Muscle of back (tissue), 13 donors: ENCODE measurements at places on chromosomes 1 and 21.

GRCh38 chr1:1185101-1185765, 11.6 kb downstream of the TTLL10 start:
- no peak for DNase-seq

- no peak for DNase-seq
These were observed 213.2 kb upstream of the SAMSN1 start for GRCh38 chr21:14759285-14759684.

DNA sequence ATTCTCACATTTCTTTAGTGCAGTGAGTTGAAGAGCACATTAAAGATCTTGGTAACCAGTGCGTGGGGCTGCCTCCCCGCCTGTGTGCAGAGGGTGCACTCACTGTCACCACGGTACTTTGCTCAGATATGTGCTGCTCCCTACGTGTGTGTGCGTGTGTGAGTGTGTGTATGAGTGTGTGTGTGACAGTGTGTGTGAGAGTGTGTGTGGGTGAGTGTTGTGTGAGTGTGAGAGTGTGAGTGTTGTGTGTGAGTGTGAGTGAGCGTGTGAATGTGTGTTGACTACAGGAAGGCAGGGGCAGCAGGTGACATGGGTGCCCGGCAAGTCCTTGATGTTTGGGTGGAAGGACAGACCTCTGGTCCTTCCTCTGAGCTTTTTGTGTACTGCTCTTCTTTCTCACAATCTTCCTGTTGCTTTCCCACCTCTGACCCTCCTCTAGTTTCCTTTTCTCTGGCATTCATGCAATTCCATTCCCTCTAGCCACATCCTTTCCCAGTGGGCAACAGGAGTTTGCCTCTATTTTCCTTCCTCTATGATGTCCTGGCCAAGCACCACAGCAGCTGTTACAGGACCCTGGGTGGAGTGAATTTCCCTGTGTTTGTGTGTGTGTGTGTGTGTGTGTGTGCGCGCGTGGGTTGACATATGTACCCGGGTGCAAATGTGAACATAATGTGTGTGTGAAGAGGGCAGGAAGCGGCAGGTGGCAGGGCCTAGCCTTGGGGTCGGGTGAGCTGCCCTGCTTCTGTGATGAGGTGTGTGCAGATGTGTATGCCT, 19.8 kb downstream of the LHX4 start:
- no peak for DNase-seq

GRCh38 chr1:202235856-202236837, 42.5 kb downstream of the LGR6 start:
- DNase-seq: peak; percentile 48

- no peak for DNase-seq
These were observed 165.4 kb upstream of the NBPF11 start for GRCh38 chr1:148317288-148317985.

DNA sequence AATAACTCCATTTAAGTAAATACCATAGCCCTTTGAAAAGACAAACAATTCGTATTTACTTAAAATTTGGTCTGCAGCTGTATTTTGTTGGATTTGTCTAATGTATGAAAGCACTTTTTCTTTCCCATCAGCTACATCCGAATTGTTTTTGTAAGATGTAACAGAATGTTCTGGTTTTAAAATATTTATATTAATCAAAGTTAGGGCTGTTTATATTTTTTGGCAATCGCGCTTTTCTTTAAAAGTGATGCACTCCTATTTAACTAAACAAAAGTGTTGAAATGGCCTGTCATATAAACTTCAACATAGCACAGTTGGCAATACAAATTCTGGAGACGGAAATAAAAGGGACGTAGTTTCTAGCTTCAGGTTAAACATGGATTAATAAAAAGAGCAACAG, 216.3 kb upstream of the ADGRL2 start:
- DNase-seq: no peak

GRCh38 chr1:43269627-43270375, at the start of gene TMEM125:
TMEM125 (plus strand) TSS chr1:43269983; CDS start chr1:43272723, 2,740 bp downstream.
- DNase-seq: no peak

- DNase-seq: no peak
These were observed 356.4 kb upstream of the KAZN start for GRCh38 chr1:14242123-14242522.

- DNase-seq: no peak
These were observed at the start of gene SH2D1B for GRCh38 chr1:162412002-162412401. SH2D1B (minus strand) TSS chr1:162412136; CDS start chr1:162412016, 120 bp downstream.

DNA sequence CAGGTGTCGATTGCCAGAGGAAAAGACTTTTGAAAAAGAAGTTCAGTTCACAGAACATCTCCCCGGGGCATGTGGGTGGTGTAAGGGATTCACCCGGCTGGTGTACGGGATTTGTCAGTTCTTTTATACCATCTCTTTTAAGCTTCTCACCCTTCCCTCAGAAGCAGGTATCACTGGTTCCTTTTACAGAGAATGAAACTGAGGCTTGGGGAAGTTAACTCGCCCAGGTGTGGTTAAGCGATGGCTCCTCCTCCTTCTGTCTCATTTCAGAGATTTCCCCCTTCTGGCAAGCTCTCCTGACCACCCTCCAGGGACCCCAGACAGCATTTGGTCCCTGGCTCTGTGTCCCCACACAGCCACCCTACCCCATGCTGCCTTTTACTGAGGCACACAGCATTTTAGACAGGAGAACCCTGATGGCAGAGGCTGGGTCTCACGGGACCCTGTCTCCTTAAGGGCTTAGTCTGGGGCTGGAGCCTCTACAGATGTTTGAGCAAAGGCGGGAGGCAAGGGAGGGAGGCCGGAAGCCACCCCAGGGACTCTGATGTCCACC, 2.8 kb upstream of the ECE1 start:
- DNase-seq: no peak

DNA sequence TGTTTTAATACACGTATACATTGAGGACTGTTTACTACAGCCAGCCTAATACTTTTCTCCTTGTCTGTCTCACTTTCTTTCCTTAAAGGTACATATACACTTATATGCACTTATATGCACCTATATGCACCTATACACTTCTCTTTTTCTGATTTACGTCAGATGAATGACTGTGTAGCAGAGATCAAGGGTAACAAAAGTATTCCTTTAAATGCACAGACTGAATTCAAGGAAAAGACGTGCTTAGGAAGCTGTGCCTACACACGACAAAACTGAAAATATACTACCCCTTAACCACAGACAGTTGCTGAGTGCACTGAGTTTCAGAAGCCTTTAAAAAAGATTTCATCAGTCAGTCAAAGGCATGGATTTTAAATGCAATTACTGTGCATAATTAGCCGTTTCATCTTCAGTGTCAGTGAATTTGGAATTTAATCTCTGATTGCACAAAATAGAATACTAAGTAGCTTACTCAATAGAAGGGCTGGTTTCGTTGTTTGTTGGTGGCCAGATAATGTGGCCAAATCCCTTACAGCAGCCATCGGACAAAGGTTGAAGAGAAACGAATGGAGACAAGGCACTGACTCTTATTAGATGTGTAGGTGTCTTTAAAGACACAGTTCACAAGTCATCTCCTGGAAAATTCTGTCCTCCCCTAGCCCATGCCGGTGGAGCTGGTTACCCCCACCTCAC, 38.3 kb upstream of the TARBP1 start:
- no peak for DNase-seq

GRCh38 chr1:232577772-232578171, 52.2 kb downstream of the SIPA1L2 start:
- DNase-seq: no peak

DNA sequence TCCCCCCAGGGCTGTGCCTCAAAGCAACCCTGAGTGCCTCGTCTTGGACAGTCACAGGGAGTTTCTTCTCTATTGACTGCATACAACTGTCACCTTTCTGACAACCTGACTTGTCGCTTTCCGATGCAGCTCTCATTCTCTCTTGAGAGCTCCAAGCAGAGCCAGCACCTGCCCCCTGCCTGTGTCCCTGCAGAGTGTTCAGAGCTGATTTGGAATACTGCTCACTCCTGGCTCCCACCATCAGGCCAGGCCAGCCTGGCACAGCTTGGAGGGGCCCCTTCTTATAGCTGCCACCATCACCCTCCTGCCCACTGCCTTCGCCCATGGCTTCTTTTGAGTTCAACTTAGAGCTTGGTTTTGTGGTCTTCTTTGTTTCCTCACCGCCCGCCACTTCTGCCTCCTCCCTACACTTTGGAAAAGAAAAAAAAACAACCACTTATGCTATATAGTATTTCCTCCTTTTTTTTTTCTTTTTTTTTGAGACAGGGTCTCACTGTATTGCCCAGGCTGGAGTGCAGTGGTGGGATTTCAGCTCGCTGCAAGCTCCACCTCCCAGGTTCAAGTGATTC, 12.3 kb downstream of the NCF2 start:
- DNase-seq: no peak

DNA sequence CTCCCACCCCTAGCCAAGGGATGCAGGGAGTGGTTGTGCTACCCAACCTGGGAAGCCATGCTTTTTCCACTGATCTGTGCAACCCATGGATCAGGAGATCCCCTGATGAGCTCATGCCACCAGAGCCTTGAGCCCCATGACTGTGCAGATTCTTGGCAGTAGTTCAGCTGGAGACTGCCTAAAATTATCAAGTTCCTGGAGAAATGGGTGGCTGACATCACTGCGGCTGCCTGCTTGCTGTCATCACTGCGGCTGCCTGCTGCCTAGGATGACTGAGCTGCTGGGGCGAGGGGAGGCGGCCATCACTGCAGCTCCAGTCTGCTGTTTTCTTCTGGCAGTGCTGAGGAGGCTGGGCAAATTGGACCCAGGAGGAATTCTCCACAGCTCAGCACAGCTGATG, 159.2 kb downstream of the AGBL4 start:
- DNase-seq: no peak

DNA sequence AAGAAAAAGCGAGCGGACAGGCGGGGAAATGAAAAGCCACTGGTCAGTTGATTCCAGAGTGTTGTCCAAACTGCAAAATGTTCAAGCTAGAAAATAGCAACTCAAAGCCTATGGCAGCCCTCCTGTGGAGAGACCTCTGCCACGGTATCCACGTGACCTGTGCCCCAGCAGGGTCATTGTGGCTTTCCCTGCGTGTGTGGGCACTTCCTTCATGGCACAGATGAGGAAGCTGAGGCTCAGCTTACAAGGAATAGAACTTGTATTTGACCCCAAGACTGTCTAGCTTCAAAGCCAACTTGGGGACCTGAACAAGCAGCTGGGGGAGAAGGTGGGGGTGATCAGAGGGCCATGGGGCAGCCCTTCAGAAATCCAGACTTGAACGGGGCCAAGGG, 15.6 kb upstream of the PLEKHG5 start:
- DNase-seq: no peak

DNA sequence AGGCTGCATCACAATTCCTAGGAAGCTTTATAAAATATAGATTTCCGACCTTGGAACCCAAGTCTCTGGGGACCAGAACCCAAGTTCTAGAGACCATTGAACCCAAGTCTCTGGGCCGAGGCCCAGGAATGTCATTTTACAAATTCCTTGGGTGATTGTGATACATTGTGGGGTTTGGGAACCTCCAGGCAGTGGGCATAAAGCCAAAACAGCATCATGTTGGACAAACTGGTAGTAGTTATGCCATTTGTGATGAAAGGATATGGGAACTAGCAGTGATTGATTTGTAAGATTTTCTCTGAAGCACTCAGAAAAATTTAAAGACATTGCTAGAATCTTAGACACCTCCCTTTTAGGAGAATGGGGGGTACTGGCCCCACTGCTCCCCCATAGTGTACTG, 160.2 kb downstream of the HIVEP3 start:
- DNase-seq: no peak

- no peak for DNase-seq
These were observed 33.1 kb upstream of the C1orf146 start for GRCh38 chr1:92184632-92185031.

- DNase-seq: no peak
These were observed 1656.9 kb downstream of the MRPL39 start for GRCh38 chr21:23950344-23950743.

- no peak for DNase-seq
These were observed 128.4 kb downstream of the NTMT2 start for GRCh38 chr1:170274131-170274501.
